Eye (tissue), 1 donor: ENCODE measurements at places on chromosomes 12 and 14.

- no peak for DNase-seq
Observed at GRCh38 chr12:32002848-32003493, 43.8 kb downstream of the RESF1 start.

DNA sequence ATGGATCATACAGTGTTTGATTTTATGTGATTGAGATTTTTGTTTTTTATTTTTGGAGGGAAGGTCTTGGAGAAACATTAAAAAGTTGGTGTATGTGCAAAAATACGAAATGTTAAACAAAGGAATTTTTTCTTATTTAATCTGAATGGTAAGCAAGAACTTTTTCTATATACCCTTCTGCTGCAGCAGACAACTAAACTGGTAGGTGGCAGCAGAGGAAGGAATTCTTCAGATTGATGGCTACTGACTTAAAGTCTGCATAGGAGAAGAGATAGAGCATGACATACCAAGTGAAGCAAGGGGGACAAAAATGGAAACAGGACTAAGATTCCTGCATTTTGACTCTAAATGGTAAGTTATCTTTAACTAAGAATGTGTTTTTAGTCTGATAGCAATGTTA is 42.0 kb upstream of the A2ML1 start:
- peak; percentile 46 for DNase-seq

DNA sequence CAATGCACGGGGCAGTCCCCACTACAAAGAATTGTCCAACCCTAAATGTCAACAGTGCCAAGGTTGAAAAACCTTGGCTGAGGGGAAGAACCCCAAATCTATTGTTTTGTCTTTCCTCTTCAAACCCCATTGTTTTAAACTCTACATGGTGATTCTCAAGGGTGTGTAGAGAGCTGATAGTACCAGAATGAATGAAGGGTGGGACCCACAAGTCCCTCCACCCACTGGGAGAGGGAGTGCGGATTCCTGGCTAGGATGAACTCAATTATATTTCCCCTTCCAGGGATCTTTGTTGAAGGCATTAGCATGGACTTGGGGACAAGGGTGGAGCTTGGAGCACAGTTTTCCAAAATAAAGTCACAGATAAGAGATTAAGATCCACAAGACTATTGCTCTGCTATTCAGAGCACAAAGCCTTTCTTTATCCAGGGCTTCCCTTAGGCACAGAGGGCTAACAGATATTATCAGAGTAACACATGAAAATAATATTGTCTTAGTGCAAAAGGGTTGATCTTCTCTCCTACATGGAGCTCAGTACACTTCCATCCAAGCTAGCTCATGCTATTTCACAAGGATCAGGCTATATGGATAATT is 755.1 kb upstream of the TBX3 start:
- DNase-seq, result no peak

DNA sequence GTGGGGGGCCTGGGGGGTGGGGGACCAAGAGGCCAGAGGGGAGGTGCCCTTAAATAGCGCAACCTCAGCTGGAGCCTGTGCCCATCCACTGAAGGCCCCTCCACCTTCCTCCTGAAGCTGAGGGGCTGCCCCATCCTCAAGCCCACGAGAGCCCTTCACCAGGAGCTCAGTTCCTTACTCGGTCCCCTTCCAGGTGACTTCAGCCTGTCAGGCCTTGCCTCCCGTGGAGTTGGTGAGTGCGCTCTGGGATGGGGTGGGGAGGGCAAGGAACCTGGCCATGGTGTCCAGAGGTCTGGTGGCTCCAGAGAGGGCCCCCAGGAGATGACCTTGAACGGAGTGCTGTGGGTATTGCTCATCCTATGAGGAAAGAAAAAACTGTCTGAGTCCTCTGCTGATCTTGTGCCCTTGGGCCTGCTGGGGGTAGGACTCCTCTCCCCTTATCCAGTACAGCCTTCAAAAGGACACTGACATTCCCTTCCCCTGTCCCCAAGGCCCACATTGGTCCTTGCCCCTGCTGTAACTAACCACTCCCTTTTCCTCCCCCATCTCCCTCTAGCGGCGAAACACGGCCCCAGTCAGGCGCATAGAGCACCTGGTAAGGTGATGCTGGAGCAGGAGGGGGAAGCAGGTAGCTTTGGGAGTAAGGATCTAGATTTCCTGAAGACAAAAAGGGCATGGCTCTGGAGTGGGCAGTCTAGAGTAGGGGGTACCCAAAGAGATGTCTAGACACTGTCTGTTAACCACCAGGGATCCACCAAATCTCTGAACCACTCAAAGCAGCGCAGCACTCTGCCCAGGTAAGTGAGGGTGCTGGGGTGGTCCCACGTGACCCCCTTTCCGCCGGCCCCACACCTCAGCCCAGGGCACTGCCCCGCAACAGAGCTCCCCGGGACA is 3.6 kb downstream of the TNS2 start:
- peak; percentile 68 for DNase-seq

- peak; percentile 4 for DNase-seq
Observed at GRCh38 chr12:45402288-45402687, 186.4 kb downstream of the ANO6 start.

DNA sequence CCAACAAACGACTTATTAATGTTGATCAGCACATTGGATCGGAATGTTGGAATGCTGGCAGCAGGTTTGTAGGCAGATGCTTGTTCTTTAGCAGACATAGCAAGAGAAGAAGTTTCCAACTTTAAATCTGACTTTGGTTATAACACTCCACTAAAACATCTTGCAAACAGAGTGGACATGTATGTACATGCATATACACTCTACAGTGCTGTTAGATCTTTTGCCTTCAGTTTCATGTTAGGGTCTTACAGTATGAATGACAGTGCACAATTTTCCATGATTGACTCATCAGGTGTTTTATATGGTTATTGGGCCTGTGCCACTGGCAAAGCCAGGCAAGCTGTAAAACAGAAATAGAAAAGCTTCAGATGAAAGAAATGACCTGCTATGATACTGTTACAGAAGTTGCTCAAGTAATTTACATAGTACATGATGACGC is 14.3 kb upstream of the DHRS7 start:
- DNase-seq, result no peak

DNA sequence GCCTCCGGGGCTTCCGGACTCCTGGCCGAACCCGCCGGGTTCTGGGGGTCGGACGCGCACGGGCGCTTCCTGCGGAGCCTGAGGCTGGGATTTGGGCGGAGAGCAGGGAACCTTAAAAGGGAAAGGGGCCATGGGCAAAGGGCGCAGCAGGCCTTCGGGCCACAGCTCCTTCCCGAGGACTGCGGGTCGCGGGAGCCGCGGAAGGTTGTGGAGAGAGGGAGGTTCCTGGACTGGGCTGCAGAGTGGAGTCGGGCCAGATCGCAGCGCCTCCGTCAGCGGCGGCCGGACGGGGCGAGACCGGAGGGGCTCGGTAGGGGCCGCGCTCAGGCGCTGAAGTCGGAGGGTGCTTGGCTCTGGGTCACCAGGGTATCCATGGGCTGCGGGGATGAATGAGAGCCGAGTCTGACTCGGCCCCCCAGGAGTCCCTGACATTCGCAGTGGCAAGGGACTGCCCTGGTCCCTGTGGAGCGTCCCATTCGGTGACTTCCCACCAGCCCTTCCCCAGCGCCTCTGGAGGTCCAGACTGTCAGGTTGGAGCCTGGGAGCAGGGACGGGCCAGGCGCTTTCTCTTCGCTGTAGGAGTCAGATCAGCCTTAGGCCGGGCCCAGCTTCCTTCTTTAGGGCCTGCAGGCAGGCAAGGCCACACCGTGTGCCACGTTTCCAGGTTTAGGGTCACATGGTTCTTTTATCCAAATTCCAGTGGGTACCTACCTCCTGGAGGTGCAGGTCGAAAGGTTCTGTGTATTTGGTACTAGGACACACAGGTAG is 938 bp upstream of the SLC25A29 start:
- DNase-seq, result no peak

- no peak for DNase-seq
Observed at GRCh38 chr12:45269412-45269751, 53.5 kb downstream of the ANO6 start.

DNA sequence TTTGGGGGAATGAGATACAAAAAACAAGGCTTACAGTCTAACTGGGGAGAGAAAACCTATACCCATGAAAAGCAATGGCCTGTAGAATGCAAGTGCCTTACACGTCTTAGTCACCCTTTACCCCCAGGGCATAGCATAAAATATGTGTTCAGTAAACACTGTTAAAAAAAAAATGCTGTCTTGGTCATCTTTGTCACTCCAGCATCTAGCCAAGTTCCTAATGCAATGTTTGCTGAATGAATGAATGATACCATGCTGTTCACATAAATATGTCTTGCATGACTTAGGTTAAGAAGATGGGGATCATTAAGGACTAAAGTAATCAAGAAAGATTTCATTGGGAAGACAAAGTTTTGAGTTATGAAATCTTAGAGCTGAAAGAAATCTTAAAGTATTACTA is 38.5 kb downstream of the PPP2R5E start:
- no peak for DNase-seq

DNA sequence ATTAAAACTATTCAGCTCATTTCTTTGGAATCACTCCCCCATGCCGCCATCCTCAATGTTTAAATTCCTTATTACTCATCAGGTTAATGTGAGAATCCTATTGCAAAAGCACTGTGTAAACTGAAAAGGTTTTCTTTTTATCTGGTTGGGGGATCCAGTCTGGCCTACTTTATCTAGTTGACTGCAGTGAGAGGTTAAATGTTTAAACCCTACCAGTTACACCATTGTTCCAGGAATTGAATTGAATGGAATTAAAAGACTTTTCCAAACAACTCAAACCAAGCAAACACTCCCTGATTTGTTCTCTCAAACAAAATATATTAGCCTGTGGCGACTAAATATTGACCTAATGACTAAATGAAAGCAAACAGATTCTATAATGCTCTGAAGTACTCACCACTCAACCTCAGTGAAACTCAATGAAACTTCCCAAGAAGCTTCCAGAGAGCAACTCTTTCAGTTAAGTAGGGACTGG is 100.5 kb downstream of the VEZT start:
- DNase-seq, result no peak

DNA sequence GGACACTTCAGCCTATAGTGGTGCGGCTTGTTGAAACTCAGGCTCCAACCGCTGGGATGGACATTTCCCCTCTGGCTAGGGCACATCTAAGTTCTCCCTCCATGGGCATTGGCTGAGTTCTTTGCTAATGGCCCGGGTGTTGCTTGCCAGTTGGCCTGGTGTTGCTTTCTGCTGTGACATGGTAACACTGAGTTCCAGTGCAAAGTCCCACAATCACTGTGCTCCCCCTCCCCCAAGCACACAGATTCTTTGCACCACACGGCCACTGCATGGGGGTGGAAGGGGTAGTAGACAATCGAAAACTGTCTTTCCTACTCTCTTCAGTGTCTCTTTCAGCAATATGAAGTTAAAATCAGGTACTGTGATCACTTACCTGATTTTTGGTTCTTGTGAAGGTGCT is 308.2 kb downstream of the FUT8 start:
- no peak for DNase-seq

DNA sequence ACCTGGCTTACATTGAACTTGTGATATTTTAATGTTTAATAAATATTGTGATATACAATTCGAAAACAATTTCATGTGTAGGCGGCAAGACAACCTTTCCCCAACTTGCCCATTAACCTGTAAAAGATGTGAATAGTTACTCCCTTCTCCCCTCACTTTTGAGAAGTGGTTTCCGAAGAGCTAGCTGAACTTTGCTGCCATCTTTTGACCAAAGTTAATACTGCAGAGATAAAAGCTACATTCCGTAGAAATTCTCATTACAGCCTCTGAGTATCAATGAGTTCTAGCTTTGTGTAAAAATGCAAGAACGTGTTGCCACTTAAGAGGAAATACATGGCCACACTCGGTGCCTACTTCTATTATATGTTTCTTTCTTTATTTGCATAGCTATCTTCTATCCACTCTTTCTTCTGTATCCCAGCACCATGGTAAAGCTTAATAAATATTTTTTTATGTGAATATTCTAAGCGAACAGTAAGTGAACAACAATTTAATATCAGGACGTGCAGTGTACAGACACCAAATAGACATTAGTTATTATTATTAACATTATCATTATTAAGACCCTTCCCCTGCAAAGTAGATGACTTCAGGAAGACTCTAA is 105.1 kb upstream of the TMEM260 start:
- DNase-seq, result peak; percentile 87

- DNase-seq, result no peak
Observed at GRCh38 chr12:50019524-50019923, 5.8 kb downstream of the RACGAP1 start.

- no peak for DNase-seq
Observed at GRCh38 chr12:68352067-68352466, 19.9 kb upstream of the MDM1 start.

- no peak for DNase-seq
Observed at GRCh38 chr12:101327051-101327450, 47.1 kb downstream of the UTP20 start.

- no peak for DNase-seq
Observed at GRCh38 chr14:29806124-29806517, 121.5 kb downstream of the PRKD1 start.
